ENCODE measurements at places on chromosomes 3 and 15. TPM values are rescaled to one million over a fixed set of nuclear protein-coding genes. Genes with fewer than 3 reads are reported as not detected.

GRCh38 chr15:57784081-57784511, 77.6 kb downstream of the POLR2M start:
- H3K27ac ChIP-seq = no peak overlapping the region
- no peak overlapping the region for H3K4me3 ChIP-seq
- H3K4me1 ChIP-seq = peaks cover 4% of the 10 kb centered on the region
- no peaks in the 10 kb centered on the region for H3K27me3 ChIP-seq

GRCh38 chr3:127524296-127524896, 66.1 kb downstream of the TPRA1 start:
- H3K4me1 ChIP-seq = no peaks in the 10 kb centered on the region
- no peak for DNase-seq
- no peaks in the 10 kb centered on the region for H3K27me3 ChIP-seq
- H3K27ac ChIP-seq = no peak overlapping the region

DNA sequence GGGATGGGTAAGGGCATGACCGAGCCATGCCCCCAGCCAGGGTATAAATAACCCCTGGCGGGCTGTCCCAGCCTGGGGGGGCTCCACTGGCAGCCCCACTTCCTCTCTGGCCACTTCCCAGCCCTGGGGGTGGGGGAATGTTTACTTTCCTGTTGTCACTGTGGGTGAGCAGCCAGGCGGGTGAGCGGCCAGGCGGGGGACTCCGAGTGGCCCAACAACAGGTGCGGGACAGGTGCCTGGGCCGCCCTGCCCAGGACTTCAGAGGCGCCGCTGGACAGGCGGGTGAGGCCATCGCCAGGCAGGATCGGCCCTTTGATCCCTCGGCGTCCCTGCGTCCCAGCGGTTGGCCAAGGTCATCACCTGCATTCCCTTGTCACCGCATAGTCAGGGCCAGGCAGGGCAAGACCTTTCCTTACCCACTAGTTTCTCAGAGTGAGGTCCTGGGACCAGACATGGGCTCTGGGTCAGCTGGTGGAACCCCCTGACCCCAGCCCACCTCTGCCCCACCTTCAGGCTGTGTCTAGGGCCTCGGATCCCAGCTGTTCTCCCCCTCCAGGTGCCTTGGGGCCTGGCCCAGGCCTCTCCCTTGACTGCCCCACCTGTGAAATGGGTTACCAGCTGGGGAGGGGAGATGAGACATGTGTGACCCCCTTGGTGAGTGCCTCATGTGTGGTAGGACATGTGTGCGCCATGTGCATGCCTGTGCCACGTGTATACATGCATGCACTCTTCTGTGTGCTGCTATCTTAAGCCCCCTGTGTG, 16.6 kb downstream of the SEMA3F start:
- H3K4me3 ChIP-seq = no peak overlapping the region
- DNase-seq = no peak
- H3K27me3 ChIP-seq = no peaks in the 10 kb centered on the region
- no peaks in the 10 kb centered on the region for H3K36me3 ChIP-seq

- peaks cover 13% of the 10 kb centered on the region for H3K4me1 ChIP-seq
- H3K4me3 ChIP-seq = no peak overlapping the region
- H3K27ac ChIP-seq = no peak overlapping the region
- no peak for DNase-seq
- H3K27me3 ChIP-seq = no peaks in the 10 kb centered on the region
- no peaks in the 10 kb centered on the region for H3K36me3 ChIP-seq
These were observed 11.1 kb downstream of the LRCH3 start for GRCh38 chr3:197801891-197802778.

DNA sequence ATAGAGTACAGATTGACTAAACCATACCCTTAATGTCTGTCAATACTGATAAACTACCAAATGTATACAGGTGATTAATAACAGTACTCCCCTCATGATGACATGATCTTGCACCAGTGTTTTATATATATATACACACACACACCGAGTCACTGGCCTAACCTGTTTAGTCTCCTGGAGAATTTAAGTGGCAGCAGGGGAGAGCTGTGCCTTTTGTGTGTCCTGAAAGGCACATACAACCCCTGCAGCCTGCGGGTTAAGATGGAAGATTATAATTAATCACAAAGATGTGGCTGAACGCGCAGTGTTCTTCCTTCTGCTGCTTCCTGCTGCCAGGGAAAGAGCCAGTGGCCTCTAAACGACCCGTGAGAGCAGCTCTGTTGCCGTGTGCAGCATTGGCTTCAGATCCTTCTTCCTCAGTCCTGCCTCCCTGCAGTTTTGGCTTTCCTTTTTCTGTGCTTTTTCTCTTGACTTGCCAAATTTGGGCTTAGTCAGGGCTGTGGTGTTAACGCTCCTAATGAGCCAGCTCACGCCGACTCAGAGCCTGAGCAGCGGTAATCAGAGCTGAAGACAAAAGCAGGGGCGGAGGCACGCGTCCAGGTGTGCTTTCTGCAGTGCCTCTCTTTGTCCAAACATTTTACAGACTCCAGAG, 42.5 kb upstream of the UBE3A start:
- peak overlapping the region; percentile 23 for H3K4me3 ChIP-seq
- no peaks in the 10 kb centered on the region for H3K36me3 ChIP-seq
- H3K27me3 ChIP-seq = no peaks in the 10 kb centered on the region
- no peak overlapping the region for H3K27ac ChIP-seq
- H3K4me1 ChIP-seq = no peaks in the 10 kb centered on the region
- peak; percentile 25 for DNase-seq

GRCh38 chr15:51223771-51224229, 114.6 kb downstream of the CYP19A1 start:
- no peak overlapping the region for H3K27ac ChIP-seq
- peaks cover 9% of the 10 kb centered on the region for H3K4me1 ChIP-seq
- no peak for DNase-seq
- no peaks in the 10 kb centered on the region for H3K36me3 ChIP-seq

DNA sequence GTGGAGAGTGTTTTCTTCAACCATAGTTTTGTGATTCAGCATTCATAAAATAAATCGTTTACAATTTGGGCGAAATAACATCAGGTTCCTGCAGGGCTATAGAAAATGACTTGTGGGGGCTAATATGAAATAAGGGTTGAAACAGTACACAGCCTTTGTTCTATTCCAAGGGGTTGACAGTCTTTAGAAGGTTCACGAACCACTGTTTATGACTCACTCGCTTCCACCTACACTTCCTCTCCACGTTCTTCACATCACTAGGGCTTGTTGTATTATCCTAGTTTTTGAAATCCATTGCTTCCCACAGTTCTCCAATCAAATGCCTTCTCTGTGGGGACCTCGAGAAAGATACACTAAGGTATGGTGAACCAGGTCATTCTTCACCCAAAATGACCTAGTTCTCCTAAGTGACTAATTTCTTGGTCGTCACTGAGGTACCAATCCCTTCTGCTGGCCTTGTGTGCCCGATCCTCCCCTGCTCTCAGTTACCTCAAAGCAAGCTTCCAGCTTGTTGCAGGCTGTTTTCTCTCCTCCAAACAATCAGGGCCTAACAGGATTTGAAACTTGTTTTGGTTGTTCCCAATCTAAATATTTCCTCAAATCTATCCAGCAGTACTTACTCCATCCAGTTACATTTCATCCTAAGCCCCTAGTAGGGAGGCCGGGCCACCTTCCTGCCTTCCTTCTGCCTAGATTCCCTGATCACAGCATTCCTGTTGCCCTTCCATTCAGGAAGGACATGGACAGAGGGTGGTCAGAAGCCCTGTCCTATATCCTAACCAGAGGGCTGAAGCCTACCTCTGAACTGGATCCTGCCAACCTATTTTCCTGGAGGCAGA, 23.1 kb upstream of the TBL1XR1 start:
- no peaks in the 10 kb centered on the region for H3K27me3 ChIP-seq
- no peaks in the 10 kb centered on the region for H3K4me1 ChIP-seq

DNA sequence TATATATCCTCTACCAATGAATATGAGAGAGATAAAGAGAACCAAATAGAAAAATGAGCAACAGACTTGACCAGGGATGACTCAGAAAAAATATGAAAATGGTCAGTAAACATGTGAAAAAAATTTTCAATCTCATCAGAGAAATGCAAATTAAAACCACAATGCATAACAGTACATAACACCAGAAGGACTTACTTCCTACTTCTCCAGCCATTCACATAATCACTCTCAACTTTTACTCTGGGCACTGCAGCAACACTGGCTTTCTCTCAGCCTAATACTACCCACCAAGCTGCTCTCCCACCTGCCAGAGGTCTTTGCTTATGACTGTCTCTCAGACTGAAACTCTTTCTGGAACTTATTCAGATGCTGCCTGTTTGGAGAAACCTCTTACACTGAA, 49.4 kb downstream of the DPH6 start:
- no peak overlapping the region for H3K4me3 ChIP-seq
- no peaks in the 10 kb centered on the region for H3K36me3 ChIP-seq
- no peaks in the 10 kb centered on the region for H3K27me3 ChIP-seq
- no peak for DNase-seq

GRCh38 chr3:42005401-42005800, 43.5 kb upstream of the ULK4 start:
- H3K27me3 ChIP-seq = no peaks in the 10 kb centered on the region
- no peaks in the 10 kb centered on the region for H3K36me3 ChIP-seq
- H3K4me3 ChIP-seq = no peak overlapping the region
- H3K27ac ChIP-seq = no peak overlapping the region
- H3K4me1 ChIP-seq = no peaks in the 10 kb centered on the region

GRCh38 chr3:195802261-195802701, 9.4 kb downstream of the MUC4 start:
- peaks cover 2% of the 10 kb centered on the region for H3K4me1 ChIP-seq
- H3K27me3 ChIP-seq = no peaks in the 10 kb centered on the region
- no peak for DNase-seq
- no peak overlapping the region for H3K4me3 ChIP-seq
- no peaks in the 10 kb centered on the region for H3K36me3 ChIP-seq

- H3K36me3 ChIP-seq = no peaks in the 10 kb centered on the region
- H3K27ac ChIP-seq = no peak overlapping the region
- no peaks in the 10 kb centered on the region for H3K27me3 ChIP-seq
These were observed 3.5 kb downstream of the KCNMB3 start for GRCh38 chr3:179247289-179248015.

DNA sequence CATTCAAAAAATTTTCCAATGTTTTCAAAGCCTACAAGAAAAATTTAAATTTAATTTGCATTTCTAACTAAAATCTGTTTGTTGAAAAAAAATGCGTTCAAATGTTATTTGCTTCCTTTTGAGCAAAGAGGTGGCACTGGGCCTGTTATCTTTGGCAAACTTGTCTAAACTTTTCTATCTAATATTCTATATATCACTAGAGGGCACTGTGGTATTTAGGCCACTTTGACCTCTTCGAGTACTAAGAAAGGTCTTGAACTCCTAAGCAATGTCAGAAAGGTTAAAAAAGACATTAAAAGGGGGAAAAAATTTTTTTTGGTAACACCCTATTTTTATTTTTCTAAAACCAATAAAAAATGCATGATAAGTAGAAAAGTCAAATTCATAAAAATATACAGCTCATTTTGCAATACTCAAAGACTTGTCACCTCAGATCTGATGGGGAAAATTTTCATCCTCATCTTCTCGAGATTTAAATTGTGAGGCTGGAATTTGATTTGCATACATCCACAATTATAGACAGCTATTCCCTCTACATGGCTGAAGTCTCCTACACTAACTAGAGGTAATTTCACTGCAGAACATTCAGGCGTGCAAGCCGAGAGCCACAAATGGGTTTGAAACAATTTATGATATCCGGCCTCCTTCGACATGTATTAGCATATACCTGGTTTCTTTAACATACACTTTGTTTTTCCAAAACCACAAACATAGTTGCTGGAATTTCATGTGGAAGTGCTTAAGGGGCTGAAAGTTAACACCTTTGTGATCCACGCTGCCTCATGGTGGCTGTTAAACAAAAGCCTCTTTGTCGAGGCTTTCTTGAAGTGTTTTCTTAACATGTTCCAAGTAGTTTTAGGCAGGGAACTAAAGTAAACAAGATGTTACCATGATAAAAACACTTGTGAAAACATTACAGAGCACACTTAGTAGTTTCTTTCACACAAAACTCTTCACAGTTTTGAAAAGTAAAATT, 576.4 kb downstream of the FOXP1 start:
- no peak for DNase-seq
- no peak overlapping the region for H3K4me3 ChIP-seq
- H3K4me1 ChIP-seq = peaks cover 55% of the 10 kb centered on the region
- peak overlapping the region; percentile 68 for H3K27ac ChIP-seq

DNA sequence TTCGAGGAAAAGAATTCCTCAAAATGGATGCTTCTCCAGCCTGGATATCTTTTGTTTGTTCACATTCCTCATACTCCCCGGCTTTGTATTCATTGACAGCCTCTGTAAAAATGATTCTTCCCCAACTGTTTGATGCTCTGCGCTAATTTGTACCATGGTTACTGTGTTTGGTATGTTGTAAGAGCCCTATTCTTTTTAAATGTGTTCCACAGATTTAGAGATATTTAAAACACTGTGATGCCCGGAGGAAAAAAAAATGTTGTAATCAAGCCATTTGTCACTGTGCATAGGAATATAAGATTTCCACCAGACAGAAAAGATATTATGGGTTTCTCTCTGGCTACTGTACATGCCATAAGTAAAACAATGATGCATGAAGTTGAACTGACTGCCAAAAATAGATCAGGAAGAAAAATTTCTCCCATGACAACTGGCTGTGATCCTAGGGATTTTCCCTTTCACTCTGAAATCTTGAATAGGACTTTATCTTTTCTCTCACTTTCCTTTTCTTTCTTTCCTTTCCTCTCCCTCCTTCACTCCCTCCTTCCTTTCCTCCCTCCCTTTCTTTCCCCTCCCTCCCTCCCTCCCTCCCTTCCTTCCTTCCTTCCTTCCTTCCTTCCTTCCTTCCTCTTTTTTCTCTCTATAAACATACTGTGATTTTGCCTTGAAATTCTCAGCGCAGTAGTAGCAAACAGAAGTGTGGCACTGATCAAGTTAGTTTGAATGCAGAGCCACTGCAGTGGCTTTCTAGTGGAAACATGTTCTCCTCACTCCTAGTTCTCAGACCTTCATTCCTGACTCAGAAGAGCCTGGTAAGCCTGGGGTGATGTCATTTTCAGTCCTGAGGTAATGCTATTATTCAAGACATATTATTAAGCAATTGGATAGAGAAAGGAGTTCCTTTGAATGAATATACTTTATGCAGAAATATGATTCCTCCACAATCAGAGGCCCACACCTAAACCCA, 254.9 kb upstream of the TBL1XR1 start:
- no peaks in the 10 kb centered on the region for H3K36me3 ChIP-seq
- peaks cover 36% of the 10 kb centered on the region for H3K4me1 ChIP-seq
- no peak overlapping the region for H3K27ac ChIP-seq
- H3K4me3 ChIP-seq = no peak overlapping the region

- H3K4me1 ChIP-seq = no peaks in the 10 kb centered on the region
- no peaks in the 10 kb centered on the region for H3K27me3 ChIP-seq
These were observed 33.9 kb upstream of the CDCP1 start for GRCh38 chr3:45180051-45180450.

The GAP43 gene
- total RNA-seq = not detected

The KIF7 gene
- 1.4 TPM for total RNA-seq

The GOLGA8R gene
- 5.9 TPM for total RNA-seq

The PIGZ gene
- total RNA-seq = 4.1 TPM

The LRRC28 gene
- 70.2 TPM for total RNA-seq
